Placental pericyte (primary cell): ENCODE measurements at places on chromosomes 12 and 14. TPM values are rescaled to one million over a fixed set of nuclear protein-coding genes. Genes with fewer than 3 reads are reported as not detected.

Gene LMO3
- not detected in 2 replicates for total RNA-seq

Gene ISM2
- total RNA-seq: 0.29 TPM in 1 of 2 replicates, not detected in the other

Gene ARMH4
- 0.66 and 1.9 TPM in 2 replicates for total RNA-seq

Gene IRF2BPL
- total RNA-seq: 42.9 and 91.5 TPM in 2 replicates

Gene SERPINA10
- not detected in 2 replicates for total RNA-seq

Gene KRT85
- total RNA-seq: not detected in 2 replicates

Gene IKZF4
- total RNA-seq: 2.8 and 4.9 TPM in 2 replicates

Gene SPIC
- not detected in 2 replicates for total RNA-seq

Gene MSI1
- total RNA-seq: not detected in 2 replicates

Gene GDF3
- total RNA-seq: not detected in 2 replicates

Gene OR4K2
- total RNA-seq: not detected in 2 replicates

Gene GLT8D2
- total RNA-seq: 22.5 and 28.2 TPM in 2 replicates
